ENCODE measurements at places on chromosomes 7 and 10.

DNA sequence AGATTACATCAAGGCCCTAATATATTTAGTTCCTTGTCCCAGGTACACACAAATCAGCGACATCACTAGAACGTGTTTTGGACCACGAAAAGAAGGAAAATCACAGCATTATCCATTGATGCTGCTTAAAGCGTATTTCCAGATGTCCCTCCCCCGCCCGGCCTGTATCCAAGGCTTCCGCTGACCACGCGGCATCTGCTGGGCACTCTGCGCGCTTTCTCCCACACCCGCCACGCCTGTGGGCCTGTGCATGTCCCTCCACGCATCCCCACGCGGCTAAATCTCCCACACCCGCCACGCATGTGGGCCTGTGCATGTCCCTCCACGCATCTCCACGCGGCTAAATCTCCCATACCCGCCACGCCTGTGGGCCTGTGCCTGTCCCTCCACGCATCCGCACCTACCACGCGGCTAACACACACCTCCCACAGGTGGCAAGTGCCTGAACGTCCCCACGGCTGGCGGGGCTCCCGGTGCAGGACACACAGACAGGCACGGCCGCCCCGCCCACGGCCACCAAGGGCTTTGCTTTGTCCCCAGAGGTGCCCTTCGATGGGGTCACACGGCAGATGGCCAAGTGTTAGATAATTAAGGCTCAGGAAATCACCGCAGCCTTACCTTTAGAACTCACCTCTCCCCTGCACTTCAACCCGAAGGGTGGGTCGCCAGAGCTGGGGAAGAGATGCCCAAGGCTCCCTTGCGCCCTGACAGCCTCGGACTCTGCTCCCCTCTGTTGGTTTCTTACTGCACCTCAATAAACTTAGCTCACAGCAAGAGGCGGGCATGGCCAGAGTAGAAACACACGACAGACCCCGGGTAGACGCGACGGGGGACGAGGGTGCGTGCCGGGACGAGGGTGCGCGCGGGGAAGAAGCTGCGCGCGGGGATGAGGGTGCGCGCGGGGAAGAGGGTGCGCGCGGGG lies 49.5 kb downstream of the DIP2C start:
- no peak for DNase-seq

- no peak for DNase-seq
Measured at GRCh38 chr10:9781666-9782065, 1236.0 kb upstream of the CELF2 start.

DNA sequence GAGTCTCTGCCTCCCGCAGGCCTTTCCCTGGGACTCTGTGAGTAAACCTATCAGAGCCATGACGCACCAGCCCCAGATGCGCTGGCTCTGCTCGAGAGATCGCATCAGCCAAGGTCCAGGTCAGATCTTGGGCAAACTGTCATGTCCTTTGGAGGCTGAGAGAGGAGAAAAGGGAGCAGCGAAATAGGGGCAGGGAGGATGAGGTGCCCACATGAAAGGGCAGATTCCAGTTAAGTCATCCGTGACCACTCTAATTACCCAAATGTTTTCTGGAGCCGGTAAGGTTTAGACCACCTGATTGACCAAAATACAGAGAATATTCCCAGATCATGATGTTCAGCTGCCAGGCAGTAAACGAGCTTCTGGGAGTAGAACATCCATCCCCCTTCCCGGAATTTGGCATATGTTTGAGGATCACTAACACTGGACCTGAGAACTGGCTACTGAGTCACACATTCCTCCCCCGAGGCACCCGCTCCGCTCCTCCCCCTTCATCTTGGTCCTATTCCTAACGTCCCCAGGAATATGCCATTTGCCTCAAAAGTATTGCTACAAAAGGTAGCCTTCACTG lies 88.0 kb downstream of the FGFR2 start:
- no peak for DNase-seq

DNA sequence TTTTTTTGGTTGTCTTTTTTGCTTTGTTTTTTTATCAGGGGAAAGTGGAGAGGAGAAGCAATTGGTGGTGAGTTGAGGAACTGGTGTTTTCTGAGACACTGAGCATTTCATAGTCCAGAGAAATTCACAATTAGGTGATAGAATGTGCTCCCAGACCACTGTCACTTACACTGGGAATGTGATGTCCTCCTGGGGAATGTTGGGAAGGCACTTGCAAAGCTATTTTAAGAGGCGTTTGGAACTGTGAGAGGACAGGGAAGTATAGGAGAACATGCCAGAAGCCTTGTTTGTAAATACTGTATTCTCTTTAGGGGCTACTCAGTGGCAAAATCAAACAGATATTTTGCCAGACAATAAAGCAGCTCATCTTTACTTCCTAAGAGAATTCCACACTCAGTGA lies 16.0 kb downstream of the CHRM2 start:
- no peak for DNase-seq

- no peak for DNase-seq
Measured at GRCh38 chr10:106637873-106638272, 526.6 kb downstream of the SORCS1 start.

DNA sequence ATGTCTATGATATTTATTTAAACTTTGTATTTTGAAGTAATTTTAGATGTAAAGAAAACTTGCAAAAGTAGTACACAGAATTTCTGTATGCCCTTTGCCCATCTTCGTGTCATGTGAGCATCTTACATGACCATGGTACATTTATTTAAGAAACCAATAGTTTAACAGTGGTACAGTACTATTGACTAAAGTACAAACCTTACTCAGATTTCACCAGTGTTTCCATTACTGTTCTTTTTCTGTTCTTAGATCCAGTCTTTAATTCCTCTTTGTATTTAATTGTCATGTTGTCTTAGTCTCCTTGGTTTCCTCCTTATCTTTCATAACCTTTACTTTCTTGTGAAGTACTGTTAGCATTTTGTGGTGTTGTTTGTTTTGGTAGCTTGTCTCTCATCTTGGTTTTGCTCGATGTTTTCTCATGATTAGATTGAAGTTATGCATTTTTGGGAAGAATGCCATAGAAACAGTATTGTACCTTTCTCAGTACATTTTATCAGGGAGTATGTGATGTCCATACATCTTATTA lies 24.1 kb downstream of the TAX1BP1 start:
- no peak for DNase-seq

DNA sequence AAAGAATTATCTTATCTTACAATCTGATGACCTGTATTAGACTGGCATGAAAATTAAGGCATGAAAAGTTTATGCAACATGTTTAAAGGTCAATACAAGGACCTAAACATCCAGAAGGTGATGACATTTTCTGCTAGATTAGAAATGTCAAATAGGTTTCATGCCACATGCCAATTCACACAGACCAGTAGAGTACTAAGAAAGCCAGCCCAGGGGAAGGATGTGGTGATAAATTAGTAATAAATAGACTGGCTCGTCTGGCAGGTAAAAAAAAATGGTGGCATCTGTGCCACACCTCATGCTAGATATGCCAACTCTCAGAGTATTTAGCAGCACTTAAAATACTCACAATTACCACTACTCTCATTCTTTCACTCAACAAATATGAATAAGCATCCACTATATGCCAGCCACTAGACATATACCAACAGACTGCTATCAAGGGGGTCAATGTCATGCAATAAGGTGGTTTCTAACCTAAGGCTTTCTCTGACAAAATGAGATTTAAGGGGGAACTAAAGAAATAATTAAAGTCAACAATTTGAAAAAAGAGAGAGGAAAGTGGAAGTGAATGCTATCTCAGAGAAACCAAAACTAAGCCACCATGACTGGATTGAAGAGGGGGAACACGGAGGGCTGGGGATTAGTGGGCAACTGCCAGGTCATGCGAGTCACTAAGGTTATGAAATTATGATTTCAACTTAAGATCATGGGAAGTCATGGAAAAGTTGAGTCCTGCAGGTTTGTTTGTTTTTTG lies 83.5 kb downstream of the SGMS1 start:
- DNase-seq, result no peak

- no peak for DNase-seq
Measured at GRCh38 chr7:33669251-33669670, 236.1 kb upstream of the BMPER start.

DNA sequence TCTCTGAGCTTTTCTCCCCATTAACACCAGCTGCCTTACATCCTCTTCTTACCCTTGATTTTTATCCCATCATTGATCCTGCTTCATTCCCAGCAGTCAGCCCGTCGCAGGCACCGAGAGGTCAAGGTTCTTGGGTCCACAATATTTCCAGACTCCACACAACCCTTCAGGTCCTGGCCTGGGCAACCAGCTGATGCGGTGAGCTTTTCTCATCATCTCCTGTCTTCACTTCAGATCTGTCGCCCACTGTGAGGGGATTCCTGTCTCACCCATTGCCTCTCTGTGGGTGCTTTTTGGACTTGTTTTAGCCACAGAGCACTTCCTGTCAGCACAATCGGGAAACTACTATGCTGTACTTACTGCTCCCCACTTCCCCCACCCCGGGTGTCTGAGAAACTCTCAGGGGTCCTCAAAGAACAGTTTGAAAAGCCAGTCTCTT lies 8.4 kb upstream of the PVRIG start:
- DNase-seq, result no peak

DNA sequence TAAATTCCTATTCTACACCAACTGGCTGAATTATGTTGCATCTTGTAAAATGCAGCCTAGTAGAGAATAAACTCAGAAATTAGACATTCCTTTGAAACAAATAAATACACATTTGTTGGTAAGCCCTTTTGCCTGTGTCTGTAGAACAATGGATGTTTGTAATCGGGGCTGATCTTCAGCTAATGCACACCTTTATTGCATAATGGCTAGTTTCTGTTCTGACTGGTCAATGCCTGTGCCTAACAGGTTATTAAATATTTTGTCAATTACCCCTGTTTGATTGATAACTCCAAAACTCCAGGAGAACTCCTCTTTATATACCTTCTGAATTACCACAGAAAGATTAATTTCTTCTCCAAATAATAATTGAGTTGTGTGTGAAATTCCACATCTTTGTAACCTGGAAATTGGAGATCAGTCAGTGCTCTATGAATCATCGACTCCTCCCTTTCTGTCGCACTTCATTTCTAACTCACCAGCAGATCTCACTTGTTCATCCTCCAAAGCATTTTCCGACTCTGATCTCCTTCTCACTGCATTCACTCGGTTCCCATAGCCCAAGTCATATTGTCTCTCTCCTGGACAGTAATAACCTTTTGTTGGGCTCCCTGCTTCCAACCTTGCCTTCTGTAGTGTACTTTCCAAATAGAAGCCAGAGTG lies 196.0 kb upstream of the FZD1 start:
- DNase-seq, result no peak

DNA sequence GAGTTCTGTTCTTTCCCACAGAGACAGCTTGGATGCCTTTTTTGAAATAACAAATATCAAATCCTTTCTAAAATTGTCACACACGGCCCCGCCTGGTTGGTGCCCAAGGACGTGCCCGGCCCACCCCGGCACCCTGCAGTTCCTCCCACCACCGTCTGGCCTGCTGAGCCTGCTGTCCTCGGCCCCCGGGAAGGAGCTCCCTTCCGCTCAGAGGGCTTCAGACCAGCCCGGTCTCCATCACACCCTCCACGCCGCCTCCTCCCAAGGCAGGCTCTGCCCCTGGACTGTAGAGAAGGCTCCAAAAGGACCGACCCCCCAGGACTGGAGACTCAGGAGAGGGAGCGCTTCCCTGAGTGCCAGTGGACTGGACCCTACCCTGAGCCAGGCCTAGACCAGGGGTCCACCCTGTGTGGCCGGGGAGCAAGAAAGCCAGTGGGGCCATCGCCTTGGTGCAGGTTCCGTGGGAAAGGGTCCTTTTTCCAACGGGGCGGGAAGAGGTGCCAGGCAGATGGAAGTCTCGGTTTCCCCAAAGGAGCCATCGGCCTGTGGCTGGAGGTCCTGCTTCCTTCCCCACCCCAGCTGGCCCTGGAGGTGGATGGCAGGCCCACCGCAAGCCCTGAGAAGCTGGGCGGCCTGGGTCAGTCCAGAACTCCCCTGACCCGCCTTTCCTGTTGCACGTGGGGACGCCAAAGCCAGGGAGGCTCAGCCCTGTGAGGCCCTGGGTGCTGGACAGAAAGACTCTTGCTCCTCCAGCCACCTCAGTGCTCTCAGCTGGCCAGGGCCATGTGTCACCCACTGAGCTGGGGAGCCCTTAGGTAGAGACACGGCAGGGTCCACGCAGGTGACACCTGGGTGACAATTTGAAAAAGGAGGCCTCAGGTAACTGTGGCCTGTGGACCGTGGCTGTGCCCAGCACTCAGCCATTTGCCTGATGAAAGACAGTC lies 69.8 kb downstream of the PWWP2B start:
- no peak for DNase-seq

GRCh38 chr7:68205826-68206225 lies 1209.2 kb downstream of the TYW1 start:
- no peak for DNase-seq

DNA sequence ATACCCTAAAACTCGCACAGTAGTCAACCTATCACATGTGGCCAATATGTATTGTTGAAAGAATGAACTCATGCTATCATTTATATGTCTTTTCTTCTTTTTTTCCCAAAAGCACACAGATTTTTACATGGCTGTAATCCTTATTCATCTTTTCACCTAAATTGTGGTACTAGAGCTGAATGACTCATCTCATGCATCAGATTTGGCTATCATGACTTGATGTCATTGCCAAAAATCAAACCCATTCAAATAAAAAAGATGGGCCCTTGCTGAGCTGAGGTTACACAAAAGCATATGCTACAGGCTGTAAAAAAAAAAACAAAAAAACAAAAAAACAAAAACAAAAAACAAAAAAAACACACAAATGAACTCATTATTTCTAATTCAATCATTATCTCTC lies 3.3 kb upstream of the LMOD2 start:
- no peak for DNase-seq

GRCh38 chr10:28276384-28276783 lies 26.5 kb downstream of the MPP7 start:
- no peak for DNase-seq

DNA sequence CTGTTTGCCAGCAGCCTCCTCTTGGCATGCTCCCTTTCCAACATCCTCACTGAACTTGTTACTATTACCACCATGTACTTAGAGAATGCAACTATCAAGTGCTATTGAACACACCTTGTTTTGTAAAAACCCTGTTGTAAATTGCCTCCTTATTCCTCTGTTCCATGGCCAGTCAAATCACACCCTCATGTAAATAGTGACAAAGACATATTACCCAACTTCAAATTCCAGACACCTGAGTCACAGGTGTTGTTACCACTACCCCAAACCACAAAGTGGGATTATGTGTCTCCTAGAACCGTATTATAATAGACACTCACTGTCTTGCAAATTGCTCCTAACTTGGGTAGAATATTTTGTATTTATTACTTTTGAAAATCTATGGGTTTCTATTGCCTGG lies 263.2 kb upstream of the C7orf33 start:
- DNase-seq, result no peak

GRCh38 chr7:150716368-150716767 lies at the start of gene GIMAP1:
TSS of gene GIMAP1 (plus strand) at chr7:150716613. CDS start at chr7:150719048, 2,435 bp downstream.
- DNase-seq, result no peak

- DNase-seq, result no peak
Measured at GRCh38 chr7:73983437-73984164, 44.4 kb upstream of the ELN start.

GRCh38 chr10:113858541-113858940 lies 4.1 kb downstream of the NHLRC2 start:
- DNase-seq, result no peak

- DNase-seq, result no peak
Measured at GRCh38 chr7:119783799-119784198, 489.2 kb upstream of the KCND2 start.

GRCh38 chr7:147611431-147611830 lies 979.1 kb upstream of the C7orf33 start:
- no peak for DNase-seq

All from esophagus squamous epithelium (tissue), 5 donors.